ENCODE measurements at places on chromosomes 1 and 21.

DNA sequence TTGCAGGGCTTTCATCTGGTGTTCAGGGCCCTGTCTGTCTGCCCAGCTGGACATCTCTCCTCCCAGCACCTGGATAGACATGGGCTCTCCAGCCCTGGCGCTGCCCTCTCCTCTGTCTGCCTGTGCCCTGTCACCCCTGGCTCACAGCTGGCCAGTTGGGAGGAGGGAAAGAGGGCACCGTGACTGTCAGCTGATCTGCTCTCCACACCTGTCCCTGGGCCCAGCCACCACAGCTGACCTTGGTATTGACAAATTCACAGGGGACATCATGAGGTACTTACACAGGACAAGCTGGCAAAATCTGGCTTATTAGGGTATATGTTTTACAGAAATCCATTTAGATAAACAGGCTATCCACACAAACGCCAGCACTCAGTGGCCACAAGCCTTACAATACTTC lies 8.3 kb downstream of the TNR start:
- no peak for DNase-seq

DNA sequence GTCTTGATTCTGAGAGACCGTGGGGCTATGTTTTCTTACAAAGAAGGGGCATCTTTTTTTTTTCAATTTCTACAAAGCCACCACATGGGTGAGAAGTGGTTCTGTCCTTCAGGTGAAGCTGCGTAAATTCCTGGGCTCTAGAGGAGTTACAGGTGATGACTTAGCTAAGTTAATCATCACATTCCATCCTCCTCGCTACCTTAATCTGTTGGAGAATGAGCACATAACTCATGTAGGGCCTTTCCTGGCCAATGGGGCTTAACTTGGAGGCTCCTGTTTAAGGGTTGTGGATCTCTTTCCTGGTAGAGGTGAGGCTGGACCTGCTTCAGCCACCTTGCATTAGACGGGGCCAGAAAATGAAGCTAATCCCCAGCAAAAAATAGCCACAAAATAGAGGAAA lies 19.9 kb downstream of the REG4 start:
- no peak for DNase-seq

GRCh38 chr1:40185951-40186864 lies 25.0 kb downstream of the RLF start:
- no peak for DNase-seq

DNA sequence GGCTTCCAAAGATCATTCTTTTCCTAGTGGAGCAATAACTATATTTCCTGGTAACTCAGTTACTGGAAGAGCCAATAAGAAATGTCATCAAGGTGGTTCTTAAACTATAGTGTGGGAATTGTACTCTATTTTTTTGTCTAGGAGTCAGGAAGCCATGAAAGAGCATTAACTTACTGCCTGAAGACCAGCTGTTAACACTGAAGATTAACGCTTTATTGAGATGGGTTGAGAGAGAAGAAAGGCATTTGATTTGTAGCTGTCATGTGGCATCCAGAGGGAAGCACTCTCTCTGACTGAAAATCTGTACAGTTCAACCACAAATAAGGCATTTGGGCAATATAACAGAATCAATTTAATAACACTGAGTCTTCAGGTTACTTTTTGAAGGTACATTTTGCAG lies 76.0 kb downstream of the DNM3 start:
- no peak for DNase-seq

Measured in stimulated activated CD4-positive, alpha-beta T cell treated with anti-CD3 and anti-CD28 coated beads, Interleukin-1b, Interleukin-23, amount 100 ng/mL, for 1 hour (primary cell).